ENCODE measurements at places on chromosomes 3 and 15.
A peak's percentile ranks its signal among the peaks of the same experiment; 100 is the strongest.

- no peak for DNase-seq
Observed at GRCh38 chr3:172811099-172811498, 60.6 kb downstream of the ECT2 start.

DNA sequence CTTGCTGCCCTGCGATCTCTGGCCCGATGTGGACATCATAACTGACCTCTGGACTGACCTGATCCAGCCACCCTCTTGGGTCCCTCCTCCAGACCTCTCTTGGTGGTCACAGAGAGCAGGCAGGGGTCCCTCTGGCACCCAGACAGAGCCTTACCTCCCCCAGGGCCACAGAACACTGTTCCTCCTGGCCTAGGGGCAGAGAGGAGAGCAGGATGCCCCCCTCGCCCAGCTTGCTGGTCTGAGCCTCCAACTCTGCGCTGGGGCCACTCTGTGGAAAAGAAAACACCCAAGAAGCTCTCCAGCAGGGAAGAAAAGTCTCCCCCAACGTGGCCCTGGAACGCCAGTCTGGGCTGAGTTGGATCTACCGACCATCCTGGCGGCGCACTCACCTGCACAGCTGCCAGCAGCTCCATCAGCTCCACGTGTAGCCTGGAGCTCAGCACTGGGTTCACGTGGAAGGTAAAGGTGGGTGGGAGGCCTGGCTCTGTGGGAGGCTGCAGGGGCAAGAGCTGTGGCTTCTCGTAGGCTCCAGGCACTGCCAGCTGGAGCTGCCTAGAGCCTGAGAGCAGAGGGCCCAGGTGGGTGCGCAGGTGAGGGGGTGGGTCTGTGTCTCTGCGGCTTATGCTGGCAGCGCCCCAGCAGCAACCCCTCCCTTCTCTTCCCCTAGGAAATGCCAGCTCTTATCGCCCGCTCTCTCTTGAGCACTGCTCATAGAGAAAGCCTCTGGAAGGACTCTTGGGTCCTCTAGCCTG lies 6.0 kb downstream of the PLA2G4F start:
- no peak for DNase-seq

- DNase-seq: no peak
Observed at GRCh38 chr15:94255540-94255939, 24.2 kb downstream of the MCTP2 start.

DNA sequence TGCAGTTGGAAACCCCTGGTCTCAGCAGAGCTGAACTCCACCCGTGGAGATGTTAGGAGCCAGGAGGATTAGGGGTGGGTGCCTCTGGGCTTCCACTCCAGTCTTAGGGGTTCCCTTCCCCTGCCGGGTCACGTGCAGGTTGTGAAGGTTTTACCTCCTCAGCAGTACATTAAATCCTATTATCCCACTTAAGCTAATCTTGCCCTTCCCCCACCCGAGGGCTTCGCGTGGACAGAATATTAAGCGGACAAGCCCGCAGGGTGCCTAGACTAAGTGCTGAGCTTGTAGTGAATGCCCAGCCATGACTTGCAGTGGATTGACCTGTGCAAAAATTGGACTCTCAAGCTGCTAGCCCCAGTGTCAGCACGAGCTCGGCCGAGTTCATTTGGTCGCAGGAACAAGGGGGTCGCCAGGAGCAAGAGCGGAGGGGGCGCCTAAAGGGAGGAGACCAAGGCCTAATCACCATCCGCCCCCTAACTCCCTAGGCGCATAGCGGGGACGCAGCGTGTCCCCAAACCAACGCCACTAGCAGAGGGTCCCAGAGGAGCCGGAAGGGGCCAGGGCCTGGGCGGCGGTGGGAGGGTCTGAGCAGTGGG lies 498 bp upstream of the SEMA4B start:
- no peak for DNase-seq

- DNase-seq: no peak
Observed at GRCh38 chr3:127717357-127718244, 44.8 kb downstream of the ABTB1 start.

GRCh38 chr3:103169289-103169688 lies 734.5 kb downstream of the ZPLD1 start:
- DNase-seq: no peak

GRCh38 chr3:83233715-83234114 lies 1472.3 kb upstream of the GBE1 start:
- no peak for DNase-seq

DNA sequence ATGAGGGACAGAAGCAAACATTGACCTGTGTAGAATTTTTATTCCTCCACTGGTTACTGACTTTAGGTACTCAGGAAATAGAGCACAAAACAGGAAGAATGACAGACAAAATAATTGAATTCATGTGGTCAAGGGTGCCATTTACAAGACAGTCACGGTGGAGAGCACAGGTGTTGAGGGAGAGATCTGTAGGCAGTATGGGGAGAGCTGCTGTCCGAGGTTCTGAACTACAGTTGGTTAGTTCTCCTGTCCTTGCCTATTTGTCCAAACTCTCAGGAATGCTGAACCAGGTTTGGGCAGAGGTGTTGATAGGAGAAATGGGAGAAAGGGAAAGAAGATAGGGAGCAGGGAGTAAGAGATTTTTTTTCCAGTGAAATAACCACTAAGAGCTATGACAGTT lies 178.5 kb upstream of the ZBTB20 start:
- DNase-seq: no peak

DNA sequence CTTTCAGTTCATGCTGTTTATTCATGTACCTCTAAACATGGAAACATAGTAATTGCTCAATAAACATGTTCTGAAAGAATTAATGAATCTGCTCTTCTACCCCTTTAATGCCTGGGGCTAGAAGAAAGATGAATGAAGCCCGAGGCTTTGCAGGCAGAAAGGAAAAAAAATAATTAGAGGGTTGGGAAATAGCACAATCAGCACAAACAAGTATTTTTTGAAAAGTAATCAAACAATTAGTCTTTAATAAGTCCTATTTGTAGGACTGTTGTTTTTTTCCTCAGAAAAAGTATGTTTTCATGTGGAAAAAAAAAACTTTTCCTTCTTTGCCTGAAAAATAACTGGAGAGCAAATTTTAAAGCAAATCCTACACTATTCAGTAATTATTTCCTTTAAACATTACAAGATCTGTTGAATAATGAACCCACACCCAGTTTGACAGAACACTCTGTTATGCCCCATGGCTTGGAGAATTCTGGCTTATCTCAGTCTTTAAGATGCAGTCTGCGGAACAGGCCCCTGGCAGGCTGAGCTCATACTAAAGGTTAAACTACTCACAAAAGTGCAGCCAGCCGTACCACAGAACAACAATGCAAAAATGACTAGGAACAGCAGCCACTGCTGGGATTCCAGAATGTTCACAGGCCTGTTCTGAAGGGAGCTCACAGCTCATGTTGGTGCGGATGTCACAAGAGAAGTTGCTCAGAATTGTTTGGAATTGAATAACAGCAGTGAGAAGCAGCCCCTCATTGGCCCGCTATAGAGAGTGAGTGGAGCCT lies 79.2 kb downstream of the ABI3BP start:
- DNase-seq: no peak

DNA sequence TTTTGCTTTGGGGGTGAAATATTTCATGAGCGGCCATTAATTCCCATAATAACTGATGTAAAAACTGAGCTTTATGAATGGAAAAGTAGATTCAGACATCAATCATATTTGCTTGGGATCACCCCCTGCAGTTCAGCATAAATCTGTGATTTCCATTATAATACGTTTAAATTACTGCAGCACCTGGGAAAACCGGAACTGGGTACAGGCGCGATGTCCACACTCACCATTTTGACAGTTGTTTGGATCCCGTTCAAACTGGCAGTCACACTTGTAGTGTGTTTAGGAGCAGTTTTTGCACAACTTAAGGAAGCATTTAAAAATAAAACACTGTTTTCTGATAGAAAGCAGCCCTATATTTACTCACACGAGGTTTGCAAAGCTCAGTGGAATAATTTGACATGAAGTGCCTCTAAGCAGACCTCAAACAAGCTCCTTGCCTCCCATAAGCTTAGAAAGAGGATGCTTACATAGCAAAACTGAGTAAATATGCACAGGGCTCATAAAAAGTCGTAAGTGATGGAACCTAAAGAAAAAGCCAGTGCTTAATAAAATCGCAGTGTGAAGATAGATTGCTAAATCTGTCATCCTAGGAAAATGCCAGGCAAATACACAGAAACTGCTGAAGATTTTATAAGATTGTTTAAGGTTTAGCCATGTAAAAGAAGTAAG lies 377.6 kb downstream of the PTPRG start:
- no peak for DNase-seq

DNA sequence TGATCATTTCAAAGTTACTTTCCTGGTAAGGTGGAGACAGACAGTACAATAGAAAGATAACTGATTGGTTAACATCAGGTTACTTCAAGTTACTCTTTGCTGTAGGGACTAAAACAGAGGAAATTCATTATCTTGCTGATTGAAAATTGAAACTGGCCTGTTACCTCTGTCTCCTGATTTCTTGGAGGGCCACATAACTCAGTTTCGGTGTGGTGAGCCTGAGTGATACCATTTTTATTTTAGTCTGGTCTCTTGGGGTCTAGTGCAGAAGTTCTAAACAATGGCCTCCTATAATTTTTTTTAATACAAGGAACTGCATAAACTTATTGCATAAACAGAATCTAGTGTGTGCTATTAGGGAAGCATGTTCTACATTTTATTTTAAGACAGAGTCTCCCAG lies 1.2 kb upstream of the ICE2 start:
- DNase-seq: no peak

DNA sequence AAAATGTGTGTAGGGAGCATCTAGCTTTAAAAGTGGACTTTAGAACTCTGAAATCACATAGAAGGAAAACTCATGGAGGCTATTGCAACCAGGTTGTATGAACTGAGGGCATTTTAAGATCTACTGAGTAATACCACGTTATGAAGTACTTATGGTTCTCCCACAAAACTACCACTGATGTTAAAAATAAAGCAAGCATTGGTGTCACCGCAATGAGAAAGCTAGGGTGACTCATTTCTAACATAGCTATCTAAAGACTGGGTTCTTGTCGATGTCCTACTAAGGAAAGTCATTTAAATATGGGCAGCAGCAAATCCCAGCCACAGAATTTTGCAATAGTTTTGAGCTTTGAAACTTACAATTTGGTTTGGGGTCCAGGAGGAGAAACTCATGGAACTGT lies 584.8 kb downstream of the DIPK2A start:
- no peak for DNase-seq

- no peak for DNase-seq
Observed at GRCh38 chr3:138547342-138547975, 46.6 kb downstream of the CEP70 start.

- DNase-seq: no peak
Observed at GRCh38 chr3:62923066-62923465, 47.9 kb upstream of the CADPS start.

GRCh38 chr3:41682996-41683395 lies 278.9 kb downstream of the ULK4 start:
- no peak for DNase-seq

- DNase-seq: no peak
Observed at GRCh38 chr15:59170295-59171066, 36.2 kb upstream of the LDHAL6B start.

- no peak for DNase-seq
Observed at GRCh38 chr3:99356696-99357095, 281.7 kb upstream of the COL8A1 start.

DNA sequence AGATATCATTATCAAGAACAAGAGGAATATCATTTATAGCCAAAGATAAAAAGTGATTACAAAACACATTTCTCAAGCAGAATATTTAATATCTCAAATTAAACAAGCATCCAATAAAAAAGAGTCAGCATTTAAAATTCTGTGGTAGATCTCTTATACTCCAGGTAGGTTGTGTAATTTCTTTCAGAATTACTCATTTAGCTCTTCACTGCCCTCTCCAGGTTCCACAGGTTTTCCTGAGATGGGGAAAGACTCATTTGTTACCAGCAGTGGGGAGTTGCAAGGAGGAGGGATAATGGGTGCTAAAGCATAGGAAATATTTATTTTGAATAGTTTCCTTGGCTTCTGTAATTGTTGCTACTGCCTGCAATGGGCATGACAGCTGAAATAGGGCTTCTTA lies 83.1 kb upstream of the RASGRP1 start:
- no peak for DNase-seq

GRCh38 chr3:24937228-24937627 lies 442.6 kb upstream of the THRB start:
- no peak for DNase-seq

- DNase-seq: no peak
Observed at GRCh38 chr3:171850960-171851659, 8.0 kb downstream of the TMEM212 start.

GRCh38 chr3:37703626-37704025 lies 158.1 kb upstream of the CTDSPL start:
- no peak for DNase-seq

DNA sequence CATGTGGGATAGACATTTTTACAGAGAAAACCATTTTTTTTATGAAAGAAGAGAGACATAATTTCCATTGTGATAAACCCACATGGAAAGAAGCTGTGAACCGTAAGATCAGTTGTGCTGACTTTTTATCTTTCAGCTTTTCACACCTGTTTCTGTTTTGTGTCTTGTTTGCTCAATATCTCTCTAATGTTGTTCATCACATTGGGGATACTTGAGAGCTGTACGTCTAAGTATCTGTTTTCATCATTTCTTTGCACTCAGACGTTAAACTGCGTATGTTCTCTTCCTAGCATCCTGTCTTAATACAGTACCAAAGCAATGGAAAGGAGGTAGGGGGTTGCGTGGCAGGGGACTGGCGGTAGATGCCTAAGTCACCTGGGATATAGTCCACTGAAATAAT lies 449.0 kb downstream of the NAALADL2 start:
- no peak for DNase-seq

GRCh38 chr3:36364260-36364659 lies 16.0 kb upstream of the STAC start:
- DNase-seq: no peak

DNA sequence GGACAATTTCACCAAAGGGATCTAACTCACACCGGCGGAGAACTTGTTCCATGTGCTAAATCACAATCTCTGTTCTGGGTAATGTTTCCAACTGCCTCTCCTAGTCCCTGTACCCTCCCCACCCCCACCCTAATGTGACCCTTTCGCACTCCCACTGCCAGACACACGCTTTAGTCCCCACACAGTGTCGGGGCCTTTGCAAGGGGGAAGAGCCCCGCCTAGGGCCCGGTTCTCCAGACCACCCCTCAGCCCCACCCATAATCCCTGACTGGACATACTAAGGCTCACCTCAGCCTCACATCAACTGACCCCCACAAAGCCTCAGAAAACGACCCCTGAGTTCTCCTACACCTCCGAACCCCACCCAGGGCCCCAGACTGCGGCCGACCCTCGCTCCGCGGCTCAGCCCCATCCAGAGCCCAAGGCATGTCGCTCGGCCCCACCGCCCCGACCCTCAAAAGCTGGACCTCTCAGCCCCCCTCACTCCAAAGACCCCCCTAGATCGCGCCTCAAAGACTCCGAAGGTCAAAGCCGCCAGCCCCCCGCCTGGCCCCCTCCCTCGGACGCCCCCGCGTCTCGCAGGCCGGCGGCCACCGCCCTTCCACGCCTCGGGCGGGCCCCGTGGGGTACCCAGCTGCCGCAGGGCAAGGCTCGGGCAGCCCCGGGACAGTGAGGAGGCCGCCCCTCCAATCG lies 72.0 kb upstream of the MAP4 start:
- peak; percentile 2 for DNase-seq

GRCh38 chr3:196159952-196160804 lies 51.0 kb downstream of the ZDHHC19 start:
- no peak for DNase-seq

- no peak for DNase-seq
Observed at GRCh38 chr3:176579711-176580185, 617.5 kb downstream of the TBL1XR1 start.
